ENCODE measurements at places on chromosomes 2 and 18.

DNA sequence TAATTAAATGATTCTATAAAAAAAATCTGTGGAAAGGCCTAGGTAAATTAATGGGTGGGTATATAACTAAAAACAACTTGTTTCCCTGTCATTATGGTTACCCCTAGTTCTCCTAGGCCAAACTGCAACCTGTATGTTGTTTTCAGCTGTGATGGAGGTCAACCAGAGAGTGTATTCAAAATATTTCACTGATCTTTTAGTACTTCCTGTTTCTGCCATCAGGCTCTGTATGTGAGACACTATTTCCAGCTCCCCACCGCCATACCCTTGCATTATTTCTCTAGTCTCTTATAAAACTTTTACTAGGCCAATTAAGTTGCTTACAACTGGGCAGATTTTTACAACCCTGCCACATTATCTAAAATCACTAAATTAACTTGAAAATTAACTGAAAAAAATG, 21.0 kb upstream of the CDKL4 start:
- DNase-seq, result no peak

GRCh38 chr2:9225806-9226205, 19.2 kb downstream of the ASAP2 start:
- no peak for DNase-seq

GRCh38 chr2:235654103-235654813, 160.4 kb downstream of the AGAP1 start:
- no peak for DNase-seq

GRCh38 chr2:240561325-240561971, 1.3 kb downstream of the DUSP28 start:
- no peak for DNase-seq

DNA sequence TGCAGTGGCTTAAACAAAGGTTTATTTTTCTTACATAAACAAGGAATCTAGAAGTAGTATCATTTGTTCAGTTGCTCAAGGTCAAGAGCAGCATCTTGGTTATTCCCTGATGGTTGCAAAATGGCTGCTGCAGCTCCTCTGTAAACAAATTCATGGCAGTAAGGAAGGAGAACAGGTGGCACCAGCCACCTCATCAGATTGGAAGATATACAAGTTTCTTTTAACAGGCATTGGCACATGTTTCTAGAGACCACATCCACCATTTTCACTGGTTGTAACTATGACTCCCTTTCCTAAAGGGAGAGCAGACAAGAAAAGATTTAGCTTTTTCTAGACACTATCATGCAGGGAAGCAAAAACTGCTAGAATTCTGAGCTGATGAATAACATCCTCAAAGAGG, 46.3 kb downstream of the PKDCC start:
- no peak for DNase-seq

GRCh38 chr18:76401498-76401897, 93.5 kb downstream of the ZNF516 start:
- no peak for DNase-seq

DNA sequence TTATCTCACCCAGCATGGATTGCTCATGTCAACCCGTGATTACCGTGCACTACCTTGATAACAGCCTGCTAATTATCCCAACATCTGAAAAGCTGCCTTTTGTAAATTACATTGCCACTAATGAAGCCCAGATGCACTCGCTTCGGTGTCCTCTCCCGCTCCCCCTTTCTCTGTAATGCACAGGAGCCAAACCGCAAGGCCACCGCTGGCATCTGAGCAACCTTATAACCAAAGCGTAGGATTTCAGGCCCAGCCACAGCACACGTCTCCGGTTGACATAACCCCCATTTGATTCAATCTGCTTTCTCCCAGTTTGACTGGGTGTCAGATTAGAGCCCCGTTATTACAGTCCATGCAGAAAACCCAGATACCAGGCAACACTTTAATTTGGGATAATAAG, 341.2 kb downstream of the ALK start:
- DNase-seq, result no peak

DNA sequence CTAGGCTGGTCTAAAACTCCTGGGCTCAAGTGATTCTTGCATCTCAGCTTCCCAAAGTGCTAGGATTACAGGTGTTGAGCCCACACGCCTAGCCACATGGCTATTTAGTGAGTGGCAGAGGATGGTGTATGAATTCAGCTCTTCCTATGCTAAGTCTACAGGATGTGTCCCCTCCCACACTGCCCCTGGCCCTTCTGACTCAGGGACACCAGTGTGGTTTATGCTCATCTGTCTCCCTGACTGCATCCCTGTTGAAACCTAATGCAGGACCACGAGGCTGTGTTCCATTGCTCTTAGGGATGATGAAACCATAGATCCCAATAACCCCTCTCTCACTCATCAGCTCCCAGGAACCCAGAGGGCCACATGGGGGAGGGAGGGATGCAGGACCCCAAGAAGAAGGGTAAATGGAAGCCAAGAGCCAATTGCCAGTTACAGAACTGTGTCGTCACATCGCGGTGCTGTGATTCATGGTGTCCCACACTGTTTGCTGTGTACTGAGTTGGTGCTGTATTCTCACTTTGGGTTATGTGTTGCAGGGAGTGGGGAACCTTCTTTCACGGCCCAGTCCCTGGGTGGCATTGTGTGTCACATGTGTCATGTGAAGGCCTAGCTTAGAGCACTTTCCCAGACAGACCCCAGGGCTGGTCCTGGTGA, 102.9 kb upstream of the HAAO start:
- DNase-seq, result no peak

DNA sequence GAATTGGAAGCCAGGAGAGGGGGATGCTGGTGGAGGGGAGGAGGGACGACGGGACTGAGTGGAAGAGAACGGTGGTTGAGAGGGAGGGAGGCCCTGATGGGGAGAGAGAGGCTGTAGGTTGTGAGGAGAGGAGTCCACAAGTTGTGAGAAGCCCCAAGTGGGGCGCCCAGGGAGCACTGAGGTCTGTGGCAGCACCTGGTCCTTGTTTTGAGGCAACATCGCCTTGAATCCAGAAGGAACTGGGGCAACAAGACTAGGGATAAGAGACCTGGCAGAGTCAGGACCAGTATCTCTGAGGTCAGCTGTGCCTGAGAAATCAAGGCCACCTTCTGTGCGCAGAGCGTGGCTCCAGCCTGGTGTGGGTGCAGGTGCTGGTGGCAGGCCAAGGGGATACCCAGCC, 1.1 kb downstream of the PRR30 start:
- DNase-seq, result no peak

DNA sequence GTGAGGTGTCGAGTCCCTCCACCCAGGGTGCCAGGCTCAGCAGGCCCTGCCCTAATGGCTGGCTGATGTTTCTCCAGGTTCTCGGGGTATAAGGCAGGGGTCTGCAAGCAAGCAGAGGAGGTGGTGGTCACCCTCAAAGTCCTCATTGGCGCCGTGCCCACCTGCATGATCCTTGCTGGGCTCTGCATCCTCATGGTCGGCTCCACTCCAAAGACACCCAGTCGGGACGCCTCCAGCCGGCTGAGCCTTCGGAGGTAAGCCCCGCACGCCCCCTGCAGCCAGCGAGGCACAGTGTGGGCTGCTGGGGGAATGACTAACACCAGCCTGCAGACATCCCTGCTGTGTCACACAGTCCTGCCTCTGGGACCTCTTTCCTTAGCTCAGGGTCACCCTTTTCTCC, 14.1 kb downstream of the MFSD2B start:
- no peak for DNase-seq

DNA sequence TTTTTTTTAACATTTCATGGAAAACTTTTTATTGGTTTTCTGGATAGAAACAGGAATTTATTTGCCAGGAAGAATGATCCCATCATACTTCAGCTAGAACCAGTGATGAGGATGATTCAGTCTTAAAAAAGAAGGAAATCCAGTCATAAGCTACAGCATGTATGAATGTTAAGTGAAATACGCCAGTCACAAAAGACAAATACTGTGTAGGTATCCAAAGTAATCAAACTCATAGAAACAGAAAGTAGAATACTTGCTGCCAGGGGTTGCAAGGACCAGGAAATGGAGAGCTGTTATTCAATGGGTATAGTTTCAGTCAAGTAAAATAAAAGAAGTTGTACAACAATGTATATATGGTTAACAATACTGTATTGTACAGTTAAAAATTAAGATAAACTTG, 21.3 kb downstream of the PSME4 start:
- no peak for DNase-seq

DNA sequence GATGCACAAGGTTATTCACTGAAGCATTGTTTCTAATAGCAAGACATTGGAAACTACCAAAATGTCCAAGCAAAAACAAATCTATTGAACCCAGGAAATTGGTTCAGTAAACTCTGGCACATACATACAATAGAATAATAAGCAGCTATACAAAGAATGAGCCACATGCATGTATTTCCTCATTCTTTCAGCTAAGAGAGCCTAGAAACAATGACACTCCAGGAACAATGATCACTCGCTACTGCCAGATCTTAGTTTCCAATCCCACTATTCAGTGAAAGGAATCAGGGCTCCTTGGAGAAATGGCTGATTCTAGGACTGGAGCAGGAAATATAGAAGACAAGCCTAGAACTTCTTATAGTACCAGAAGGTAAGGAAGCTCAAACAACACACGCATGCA, 221.9 kb upstream of the AGAP1 start:
- DNase-seq, result no peak

- DNase-seq, result no peak
These were observed 331.1 kb upstream of the SLC14A2 start for GRCh38 chr18:45284174-45284573.

GRCh38 chr2:130380096-130380934, 24.5 kb downstream of the PTPN18 start:
- no peak for DNase-seq

GRCh38 chr2:67888351-67889005, 174.3 kb downstream of the C1D start:
- DNase-seq, result no peak

Data from activated gamma-delta T cell treated with anti-CD3 and anti-CD28 coated beads, Interleukin-2, amount 50 U/mL, for 16 hours (primary cell).